B cell (primary cell): ENCODE measurements at places on chromosomes 16 and 17. TPM values are rescaled to one million over a fixed set of nuclear protein-coding genes. Genes with fewer than 3 reads are reported as not detected.

GRCh38 chr17:67359960-67360791, 6.2 kb downstream of the PSMD12 start:
- no peak for DNase-seq

DNA sequence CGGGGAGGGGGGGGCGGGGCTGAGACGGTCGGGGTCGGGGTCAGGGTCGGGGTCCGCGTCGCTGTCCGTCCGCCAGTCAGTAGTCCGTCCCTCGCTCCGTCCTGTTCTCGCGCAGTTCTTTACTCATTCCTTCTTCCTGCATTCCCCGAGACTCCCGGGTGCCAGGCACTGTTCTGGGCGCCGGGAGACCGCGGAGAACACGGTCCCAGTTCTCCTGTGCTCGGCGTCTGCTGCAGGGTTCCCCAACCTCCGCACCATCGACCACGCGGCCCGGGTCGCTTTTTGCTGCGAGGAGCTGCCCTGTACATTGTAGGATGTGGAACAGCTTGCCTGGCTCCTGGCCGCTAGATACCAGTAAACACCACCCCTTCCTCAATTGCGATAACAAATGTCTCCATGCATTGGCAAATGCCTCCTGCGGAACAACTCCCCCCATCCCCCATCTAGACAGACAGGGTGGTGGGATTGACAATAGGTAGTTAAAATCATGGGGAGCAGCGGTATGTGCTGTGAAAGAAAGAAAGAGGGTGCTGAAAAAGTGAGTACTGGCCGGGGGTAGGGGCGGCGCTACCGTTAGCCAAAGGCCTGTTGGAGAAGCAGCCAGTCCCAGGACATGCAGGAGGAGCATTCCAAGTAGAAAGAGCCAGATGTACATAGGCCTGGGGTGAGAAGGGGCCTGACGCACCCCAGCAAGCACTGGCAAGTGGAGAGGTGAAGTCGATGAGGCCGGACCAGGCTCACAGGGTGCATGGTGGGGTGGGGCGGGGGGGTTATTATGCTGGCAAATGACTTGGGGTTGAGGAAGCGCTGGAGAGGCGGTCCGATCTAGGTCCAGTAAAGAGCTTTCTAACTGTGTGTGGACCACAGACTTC, 631 bp downstream of the TRAF7 start:
- no peak for DNase-seq

DNA sequence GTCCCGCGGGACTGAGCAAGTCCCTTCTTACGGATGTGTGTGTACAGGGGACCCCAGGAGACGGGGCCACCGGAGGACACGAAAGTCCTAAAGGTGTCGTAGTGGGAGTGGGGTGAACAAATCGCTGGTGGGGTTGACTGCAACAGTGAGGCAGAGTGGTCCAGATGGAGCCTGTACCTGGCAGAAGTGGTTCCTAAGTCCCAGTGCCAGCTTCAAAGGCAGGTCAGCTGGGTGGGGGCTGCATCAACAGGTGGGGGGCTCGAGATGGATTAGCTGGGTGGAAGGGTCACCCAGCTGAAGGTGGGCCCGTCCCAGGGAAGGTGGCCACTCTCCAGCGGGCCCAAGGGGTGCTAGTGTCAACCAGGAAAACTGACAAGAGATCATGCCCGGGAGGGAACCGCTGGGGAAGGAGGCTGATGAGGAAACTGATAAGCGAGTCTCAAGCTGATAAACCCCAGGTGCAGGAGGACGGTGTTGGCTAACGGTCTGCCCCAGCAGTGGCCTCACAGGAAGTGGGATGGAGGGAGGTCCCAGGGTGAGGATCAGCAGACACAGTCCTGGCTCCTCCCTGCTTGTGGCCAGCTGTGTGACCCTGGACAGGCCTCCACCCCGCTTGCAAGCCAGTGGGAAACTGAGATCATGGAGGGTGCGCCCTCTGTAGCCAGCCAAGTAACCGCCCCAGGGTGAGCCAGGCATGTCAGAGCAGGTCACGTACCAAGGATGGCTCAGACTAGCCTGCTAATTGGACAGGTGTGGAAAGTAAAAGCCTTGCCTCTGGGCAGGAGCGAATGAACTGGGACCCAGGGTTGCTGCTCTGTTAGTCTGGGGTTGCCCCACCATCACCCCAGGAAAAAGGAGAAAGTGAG, 1.0 kb downstream of the ORAI3 start:
- DNase-seq, result peak; percentile 62

- no peak for DNase-seq
These were observed 183.2 kb downstream of the C16orf78 start for GRCh38 chr16:49556606-49557446.

- DNase-seq, result no peak
These were observed 377 bp downstream of the USP32 start for GRCh38 chr17:60391471-60392041.

GRCh38 chr16:20904507-20905081, 4.0 kb downstream of the LYRM1 start:
- peak; percentile 90 for DNase-seq

DNA sequence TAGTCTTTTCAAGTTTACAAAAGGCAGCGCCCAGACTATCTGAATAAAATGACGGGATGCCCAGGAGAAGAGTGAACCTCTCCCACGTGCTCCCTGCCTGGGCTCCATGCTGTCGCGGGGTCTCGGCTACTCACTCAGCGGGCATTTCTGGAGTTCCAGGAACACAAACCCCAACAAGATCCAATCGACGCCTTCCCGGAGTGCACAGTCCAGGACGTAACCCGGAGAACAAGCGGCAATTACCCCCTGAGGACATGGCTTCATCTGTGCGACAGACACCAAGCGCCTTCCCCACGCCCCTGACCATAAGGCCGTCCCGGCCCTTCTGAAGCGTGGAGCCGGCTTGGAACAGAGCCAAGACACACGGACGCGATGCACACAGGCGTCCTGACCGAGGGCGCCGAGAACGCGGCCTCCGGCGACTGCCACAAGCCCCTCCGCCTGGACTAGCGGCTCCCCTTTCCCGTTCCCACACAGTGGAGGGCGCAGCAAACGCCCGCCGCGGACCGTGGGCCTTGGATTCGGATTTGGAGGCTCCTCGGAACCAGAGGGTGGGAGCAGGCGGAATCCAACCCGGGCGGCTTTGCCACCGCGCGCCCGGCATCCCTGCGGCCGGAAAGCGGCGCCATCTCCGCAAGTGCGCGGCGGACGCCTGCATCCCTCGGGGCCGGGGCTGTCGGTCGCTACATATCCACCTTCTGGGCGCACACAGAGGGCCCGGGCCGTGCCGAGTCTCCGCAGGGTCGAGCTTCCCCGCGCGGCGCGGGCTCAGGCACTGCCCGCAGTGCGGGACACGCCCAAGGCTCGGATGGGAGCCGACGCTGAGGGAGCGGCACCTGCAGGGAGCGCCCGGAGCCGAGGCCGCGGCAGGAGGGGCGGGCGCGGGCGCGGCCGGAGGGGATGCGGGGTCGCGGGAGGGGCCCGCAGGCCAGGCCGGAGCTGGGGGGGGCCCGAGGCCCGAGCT, 725 bp downstream of the ABCA3 start:
- peak; percentile 67 for DNase-seq

- DNase-seq, result no peak
These were observed 1.9 kb upstream of the DHRS13 start for GRCh38 chr17:28904800-28905199.

DNA sequence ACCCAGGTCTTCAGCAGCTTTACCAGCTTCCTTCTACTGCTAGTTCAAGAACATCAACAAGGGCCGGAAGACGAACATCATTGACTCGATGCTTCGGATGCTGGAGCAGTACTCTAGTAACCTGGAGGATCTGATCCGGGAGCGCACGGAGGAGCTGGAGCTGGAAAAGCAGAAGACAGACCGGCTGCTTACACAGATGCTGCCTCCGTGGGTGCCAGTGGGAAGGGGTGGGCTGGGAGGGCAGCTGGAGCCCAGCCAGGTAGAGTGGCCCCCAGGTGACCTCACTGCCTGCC, 12.1 kb downstream of the GUCY2D start:
- no peak for DNase-seq

GRCh38 chr16:30063893-30064728, 1.4 kb upstream of the ALDOA start:
- peak; percentile 84 for DNase-seq

GRCh38 chr16:10965440-10966061, 21.2 kb downstream of the CLEC16A start:
- peak; percentile 82 for DNase-seq

- DNase-seq, result no peak
These were observed 3.9 kb downstream of the RAB40C start for GRCh38 chr16:593807-594206.

GRCh38 chr17:76076146-76076764, 1.7 kb downstream of the GALR2 start:
- DNase-seq, result no peak

GRCh38 chr17:72479113-72479512, 358.3 kb downstream of the SOX9 start:
- DNase-seq, result no peak

DNA sequence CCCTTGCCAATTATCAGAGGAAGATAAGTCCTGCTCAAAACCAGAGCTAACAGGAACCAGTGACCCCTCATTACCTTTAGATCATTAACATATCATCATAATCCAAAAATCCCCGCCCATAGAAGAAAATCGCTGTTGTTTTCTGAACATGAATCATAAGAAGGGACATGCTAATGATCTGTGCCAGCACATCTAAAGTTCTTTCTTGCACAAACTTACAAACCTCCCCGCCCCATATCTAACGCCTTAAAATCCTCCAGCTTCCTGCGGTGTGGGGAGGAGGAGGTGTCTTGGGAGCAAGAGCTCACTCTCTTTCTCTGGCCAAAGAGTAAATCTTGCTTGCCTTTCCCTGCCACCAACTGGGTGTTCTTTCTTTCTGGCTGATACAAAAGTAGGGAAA, 78.3 kb downstream of the IRX3 start:
- no peak for DNase-seq

GRCh38 chr16:48498769-48499631, 111.0 kb downstream of the N4BP1 start:
- DNase-seq, result no peak

DNA sequence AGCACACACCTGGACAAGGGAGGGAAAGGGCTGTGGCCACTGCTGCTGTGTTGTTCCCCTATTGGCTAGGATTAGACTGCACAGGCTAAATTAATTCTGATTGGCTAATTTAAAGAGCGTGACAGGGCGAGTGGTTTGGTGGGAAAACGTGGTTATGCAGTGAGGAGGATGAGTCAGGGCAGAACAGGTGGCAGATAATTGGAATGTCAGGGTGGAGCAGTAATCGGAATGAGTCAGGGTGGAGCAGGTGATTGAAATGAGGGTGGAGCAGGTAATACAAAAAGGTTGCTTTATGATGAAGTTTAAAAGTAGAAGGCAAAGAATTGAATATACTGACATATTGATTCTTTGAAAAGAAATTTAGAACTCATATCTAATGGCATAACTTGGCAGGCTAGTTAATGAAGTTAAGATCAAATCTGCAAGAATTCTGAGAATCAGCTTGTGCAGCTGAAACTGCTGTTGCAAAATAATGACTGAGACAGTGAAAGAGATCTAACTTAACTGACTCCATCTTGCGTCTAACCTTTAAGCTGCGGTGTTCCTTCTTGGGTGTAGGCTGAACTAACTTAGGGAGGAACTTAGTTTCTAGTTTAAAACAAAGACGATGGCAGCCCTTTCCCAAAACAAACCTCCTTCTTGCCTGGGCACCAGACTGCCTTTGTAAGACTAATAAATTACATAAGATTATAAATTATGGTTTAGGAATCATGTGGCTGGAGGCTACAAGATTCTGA, 174.3 kb downstream of the UTP18 start:
- no peak for DNase-seq

DNA sequence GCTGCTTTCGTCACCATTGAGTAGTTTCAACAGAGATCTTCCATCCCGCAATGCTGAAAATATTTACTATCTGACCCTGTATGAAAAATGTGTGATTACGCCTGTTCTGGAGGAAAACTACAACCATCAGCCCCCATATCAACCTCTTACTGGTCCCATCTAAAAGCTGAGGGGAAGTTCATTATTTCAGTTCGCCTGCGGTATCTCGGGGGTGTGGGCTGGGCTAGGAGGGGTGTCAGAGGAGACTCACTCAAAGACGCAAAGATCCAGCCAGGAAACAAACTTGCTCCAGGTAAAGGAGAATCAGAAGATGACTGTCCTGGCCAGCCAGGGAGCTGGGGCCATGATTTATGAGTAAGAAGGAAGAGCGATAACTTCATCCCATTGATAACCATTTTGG, 13.7 kb downstream of the CACNG1 start:
- DNase-seq, result no peak

- no peak for DNase-seq
These were observed at the start of gene FKBP10 for GRCh38 chr17:41812381-41813151. FKBP10 (plus strand) TSS chr17:41813004; CDS start chr17:41813035, 31 bp downstream.

- peak; percentile 50 for DNase-seq
These were observed 14.7 kb upstream of the SKAP1 start for GRCh38 chr17:48444516-48445247.

DNA sequence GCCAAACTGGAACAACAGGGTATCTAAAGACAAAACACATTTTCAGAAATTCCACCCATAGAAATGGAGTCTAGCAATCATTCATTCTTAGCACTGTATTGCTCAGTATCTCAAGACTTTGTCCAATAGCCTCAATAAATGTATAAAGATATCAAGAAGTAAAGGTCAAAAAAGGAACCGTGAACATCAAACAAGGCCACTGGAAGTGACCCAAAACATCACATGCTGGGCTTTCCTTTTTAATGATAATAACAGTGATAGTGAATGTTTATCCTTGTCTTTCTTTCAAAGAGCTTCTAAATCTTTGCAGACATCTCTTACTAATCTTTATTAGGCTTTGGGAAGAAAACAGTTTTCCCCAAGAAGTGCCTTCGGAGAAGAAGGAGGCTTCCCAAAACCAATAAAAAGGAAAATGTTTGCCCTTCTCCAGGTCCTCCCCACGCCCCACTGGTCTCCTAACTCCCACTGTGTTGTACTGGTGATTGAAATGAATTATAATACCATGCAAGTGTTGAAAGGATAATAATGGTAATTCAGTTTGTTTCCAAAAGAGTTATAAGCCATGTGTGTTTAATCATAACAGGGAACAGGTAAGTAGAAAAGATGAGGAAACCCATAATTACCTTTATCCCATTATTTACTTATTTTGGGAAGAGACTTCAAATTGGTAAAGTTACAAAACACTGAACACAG, 18.6 kb downstream of the RNF43 start:
- no peak for DNase-seq

The CIBAR2 gene
- not detected in 2 replicates for polyA plus RNA-seq

The ERCC4 gene
- 1.0 and 1.9 TPM in 2 replicates for polyA plus RNA-seq

The GINS3 gene
- 1.1 TPM in 2 replicates for polyA plus RNA-seq

The SMIM22 gene
- not detected in 2 replicates for polyA plus RNA-seq

The PRR35 gene
- not detected in 2 replicates for polyA plus RNA-seq

The VKORC1 gene
- polyA plus RNA-seq, result 22.3 and 31.8 TPM in 2 replicates

The NECAB2 gene
- polyA plus RNA-seq, result not detected in 2 replicates
